Natural killer cell treated with Interleukin-12 subunit alpha and Interleukin-12 subunit beta and Interleukin-15 and Interleukin-18, amount 100 ng/mL, for 72 hours (primary cell): ENCODE measurements at places on chromosomes 2 and 18. TPM values are rescaled to one million over a fixed set of nuclear protein-coding genes. Genes with fewer than 3 reads are reported as not detected.

Gene ARPC2
- 675 TPM for total RNA-seq

Gene C2orf80
- total RNA-seq, result not detected

DNA sequence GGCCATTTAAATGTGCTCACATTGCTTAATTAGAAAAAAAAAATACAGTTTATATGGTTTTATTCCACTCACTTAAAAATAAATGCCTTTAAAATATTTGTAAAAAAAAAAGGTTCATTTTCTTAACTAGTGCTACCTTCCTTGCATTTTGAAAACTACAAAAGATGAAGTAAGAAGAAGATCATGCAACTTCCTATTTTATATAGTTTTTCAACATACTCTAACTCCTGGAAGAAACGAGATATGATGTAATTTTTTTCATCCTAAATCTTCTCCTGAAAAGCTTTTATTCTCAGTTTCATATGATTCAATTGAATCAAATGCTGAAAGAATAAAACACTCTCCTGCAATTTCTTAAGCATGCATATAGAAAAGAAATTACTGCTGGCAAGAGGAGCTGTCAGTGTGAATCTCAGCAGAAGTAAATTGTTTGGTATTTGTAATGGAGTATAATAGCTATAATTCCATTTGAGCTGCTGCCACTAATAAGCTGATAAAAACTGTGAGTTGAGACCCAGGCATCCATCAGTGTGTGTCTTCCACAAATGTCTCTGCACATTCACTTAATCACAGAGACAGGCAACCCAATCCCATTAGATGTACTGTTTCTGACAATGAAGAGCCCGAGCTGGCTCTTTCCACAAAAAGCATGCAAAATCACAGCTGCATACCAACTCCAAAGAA, 3.7 kb downstream of the FTCDNL1 start:
- no peak overlapping the region for H3K27ac ChIP-seq
- H3K36me3 ChIP-seq, result no peaks in the 10 kb centered on the region
- H3K27me3 ChIP-seq, result no peaks in the 10 kb centered on the region
- no peak overlapping the region for H3K4me3 ChIP-seq
- no peak for DNase-seq

DNA sequence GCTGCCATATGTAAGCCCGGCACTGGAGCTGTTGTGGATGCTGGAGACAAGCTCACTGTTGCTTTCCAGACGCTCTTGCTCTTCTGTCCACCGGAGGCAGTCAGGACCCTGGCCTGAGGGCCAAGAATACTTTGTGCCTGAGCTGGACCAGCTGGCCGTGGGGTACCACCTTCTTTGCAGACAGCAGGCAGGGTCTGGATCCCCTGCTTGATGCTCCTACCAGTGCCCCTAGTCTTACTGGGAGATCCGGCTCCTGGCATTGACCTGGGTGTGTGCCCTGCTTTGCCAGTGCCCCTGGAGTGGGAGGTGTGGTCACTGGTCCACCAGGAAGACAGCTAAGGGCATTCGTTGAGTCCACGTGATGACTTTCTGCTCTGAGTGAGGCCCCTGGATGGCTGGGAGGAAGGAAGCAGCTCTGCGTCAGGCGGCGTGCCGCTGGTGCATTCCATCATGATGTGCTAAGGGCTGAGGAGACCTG, 59.3 kb downstream of the LRRFIP1 start:
- H3K27me3 ChIP-seq, result no peaks in the 10 kb centered on the region
- peak overlapping the region; percentile 87 for H3K27ac ChIP-seq
- H3K4me3 ChIP-seq, result no peak overlapping the region
- H3K36me3 ChIP-seq, result no peaks in the 10 kb centered on the region
- peaks cover 42% of the 10 kb centered on the region for H3K4me1 ChIP-seq

Gene EMX1
- total RNA-seq, result not detected
